Omental fat pad (tissue), 4 donors: ENCODE measurements at places on chromosomes 13 and 19.

DNA sequence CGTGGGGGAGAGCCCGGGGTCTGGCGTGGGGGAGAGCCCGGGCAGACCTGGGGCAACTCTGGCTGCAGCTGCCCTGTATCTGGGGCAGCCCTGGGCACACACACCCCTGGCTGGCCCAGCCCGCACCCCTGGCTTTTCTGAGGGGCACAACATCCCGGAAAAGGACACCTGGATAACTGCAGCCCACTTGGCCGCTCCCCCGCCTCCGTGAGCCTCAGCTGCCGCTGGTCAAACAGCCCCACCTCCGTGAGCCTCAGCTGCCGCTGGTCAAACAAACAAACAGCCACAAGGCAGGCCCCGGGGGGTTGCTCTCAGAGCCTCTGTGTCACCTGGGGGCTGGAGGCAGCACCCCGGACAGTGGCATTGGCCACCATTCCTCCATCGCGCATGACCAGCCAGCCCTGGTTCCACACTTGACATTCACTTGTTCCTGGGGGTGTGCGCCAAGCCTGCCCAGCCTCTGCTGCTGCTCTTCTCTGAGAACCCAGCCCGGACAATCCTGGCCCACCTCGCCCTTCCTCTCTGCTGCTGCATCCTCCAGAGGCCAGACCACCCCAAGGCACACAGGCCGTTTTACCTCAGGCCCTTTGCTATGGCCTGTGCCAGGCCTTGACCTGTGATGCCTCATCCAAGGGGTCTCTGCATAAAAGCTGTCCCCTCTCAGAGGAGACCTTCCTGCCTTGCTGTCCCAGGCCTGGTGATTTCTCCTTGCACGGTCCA, 19.9 kb downstream of the CEBPG start:
- no peak for DNase-seq

DNA sequence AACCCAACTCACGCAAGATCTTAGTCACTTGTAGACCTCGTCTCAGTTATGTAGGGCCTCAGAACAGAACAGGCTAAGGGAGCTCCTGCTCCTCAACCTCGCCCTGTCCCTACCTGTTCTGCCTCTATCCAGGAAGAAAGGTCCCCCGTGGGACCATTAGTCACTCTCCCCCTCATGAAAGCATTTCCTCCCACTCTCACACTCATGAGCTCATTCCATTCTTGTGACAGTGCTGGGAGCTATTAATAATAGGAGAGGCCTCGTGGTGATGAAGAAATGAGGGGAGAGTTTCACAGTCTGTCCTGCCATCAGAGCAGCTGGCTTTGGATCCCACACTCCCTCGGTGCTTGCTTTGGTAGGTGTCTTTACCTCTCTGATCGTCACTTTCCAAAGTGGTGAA, 10.2 kb downstream of the PPP2R1A start:
- DNase-seq = peak; percentile 27

- DNase-seq = no peak
These were observed 20.9 kb downstream of the COG6 start for GRCh38 chr13:39676315-39676876.

GRCh38 chr13:27171244-27171826, at the start of gene USP12:
Gene USP12, minus strand, starts transcription at chr13:27171811. Its CDS starts 172 bp downstream, at chr13:27171639.
- no peak for DNase-seq

GRCh38 chr19:47467914-47468313, 3.8 kb downstream of the SLC8A2 start:
- DNase-seq = no peak

- no peak for DNase-seq
These were observed 1.5 kb downstream of the RGCC start for GRCh38 chr13:41458761-41459431.

- peak; percentile 81 for DNase-seq
These were observed at the start of gene CD320 for GRCh38 chr19:8307965-8308866. Gene CD320, minus strand, starts transcription at chr19:8308358. Its CDS starts 68 bp downstream, at chr19:8308290.

- DNase-seq = no peak
These were observed 79.2 kb downstream of the DHRS12 start for GRCh38 chr13:51724721-51725120.

DNA sequence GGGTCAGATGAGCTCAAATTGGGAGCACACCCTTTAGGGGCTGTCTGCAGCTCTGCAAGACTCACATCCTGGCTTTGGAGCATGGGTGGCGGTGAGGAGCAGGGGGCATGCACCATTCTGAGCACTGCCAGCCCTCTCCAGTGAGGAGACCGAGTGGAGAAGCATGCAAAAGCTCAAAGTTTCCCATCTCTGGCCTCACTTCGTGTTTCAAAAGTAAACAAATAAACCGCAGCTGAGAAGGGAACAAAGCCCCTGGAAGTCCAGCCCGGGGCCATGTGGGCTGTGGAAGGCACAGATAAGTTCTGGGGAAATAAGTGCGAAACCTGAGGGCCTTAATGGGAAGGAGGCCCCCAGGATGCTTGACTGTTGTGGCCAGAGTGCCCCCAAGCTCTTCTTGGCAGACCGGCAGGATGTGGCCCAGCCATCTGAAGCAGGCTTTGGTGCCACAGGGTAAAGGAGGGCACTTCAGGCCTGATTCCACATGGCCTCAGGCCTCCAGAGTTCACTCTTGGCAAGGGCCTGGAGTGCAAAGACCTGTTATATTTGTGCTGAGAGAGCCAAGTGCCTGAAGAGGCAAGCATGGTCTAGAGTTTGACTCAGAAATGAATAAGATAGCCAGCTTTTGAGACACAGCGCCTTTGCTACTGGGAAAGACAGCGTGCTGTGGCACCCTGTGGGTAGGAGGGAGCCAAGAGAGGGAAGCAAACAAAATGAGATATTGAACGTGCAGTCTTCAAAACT, 1.2 kb downstream of the MEDAG start:
- no peak for DNase-seq

- no peak for DNase-seq
These were observed 10.0 kb downstream of the NRTN start for GRCh38 chr19:5814852-5815246.

GRCh38 chr13:22486490-22486889, 694.3 kb upstream of the SGCG start:
- no peak for DNase-seq

DNA sequence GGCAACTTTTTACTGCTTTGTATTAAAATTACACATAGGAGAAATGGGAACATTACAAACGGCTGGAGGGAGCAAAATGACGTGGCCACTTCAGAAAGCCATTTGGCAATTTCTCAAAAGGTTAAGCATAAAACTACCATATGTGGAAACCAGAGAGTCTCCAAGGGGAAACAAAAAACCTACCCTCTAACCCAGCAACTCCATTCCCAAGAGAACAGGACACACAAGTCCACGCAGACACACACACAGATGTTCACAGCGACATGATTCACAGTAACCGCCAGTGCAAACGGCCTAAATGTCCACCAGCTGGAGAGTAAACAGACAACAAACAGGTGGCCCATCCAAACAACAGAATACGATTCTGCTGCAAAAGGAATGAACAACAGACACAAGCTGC, 37.2 kb downstream of the STK24 start:
- DNase-seq = no peak

- DNase-seq = no peak
These were observed 15.3 kb upstream of the ERICH6B start for GRCh38 chr13:45630791-45631190.

GRCh38 chr19:2215281-2215751, 20.8 kb downstream of the PLEKHJ1 start:
- no peak for DNase-seq

- no peak for DNase-seq
These were observed 10.0 kb upstream of the PNMA8A start for GRCh38 chr19:46481223-46481848.

- no peak for DNase-seq
These were observed 42.5 kb downstream of the ARHGEF18 start for GRCh38 chr19:7391218-7391670.

DNA sequence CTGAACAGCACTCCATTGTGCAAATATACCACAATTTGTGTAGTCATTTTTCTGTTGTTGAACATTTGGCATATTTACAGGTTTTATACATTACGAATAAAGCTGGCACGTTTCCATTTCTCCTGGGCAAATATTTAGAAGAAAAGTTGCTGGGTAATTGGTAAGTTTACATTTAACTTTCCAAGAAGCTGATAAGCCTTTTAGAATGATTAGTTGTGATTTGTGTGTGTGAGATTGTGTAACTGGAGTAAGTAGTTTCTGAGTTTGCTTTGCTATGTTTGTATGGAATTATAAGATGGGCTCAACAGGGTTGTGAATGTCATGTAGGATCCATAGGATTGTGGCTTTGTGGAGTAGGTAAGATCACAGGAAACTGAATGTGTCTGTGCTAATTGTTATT, 1.6 kb upstream of the ZNF529 start:
- no peak for DNase-seq

DNA sequence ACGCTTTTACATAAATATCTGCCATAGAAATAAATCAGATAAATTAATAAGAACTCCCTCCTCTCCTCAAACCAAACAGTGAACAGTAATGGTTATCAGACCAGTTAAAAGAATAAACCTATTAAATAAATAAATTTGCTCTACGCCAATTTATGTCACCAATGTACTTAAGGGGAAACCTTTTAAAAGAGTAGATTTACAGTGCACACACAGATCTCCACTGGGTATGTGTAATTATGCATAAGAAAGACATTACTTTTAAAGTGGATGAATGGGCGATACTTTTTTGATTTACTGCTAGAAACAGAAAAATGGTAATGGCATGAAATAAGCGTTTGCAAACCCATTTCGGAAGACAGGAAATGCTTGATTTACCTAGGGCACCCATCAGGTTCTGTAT, 34.9 kb upstream of the C19orf12 start:
- no peak for DNase-seq

GRCh38 chr19:16319481-16319880, 5.1 kb upstream of the KLF2 start:
- DNase-seq = no peak

GRCh38 chr19:18843960-18844359, 12.2 kb downstream of the UPF1 start:
- no peak for DNase-seq
